ENCODE measurements at places on chromosomes 7 and 10.

GRCh38 chr7:913736-914520, 37.6 kb downstream of the GET4 start:
- no peak for DNase-seq

DNA sequence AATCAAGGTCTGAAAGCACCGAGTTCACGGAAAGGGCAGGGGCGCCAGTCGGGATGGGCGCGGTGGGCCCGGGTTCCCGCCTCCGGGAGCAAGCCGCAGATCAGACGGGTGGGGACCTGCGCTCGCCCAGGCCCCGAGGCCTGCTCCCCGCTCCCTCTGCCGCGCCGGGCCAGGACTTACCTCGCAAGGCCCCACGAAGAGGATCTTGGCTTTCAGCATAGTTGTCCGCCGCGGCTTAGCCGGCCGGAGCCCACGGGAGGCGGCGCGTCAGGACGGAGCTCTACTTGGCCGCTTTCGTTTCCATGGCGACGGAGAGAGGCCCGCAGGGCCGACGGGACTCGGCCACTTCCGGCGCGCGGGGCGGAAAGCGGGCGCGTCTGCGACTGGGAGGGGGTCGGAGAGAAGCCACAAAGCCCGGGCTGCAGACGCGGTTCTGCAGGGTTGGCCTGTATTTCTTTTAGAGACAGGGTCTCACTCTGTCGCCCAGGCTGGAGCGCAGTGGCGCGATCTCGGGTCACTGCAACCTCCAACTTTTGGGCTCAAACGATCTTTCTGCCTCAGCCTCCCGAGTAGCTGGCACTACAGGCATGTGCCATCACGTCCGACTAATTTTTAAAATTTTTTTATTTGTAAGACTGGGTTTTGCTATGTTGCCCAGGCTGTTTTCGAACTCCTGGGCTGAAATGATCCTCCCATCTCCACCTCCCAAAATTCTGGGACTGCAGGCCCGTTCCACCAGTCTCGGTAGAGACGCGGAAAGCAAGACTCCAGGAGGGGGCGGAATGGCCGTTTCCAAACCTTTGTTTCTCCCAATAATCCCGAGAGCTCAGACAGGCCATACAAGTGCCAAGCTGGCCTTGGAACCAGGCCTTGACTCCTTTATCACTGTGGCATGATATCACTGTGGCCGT, at the start of gene IFT22:
Gene IFT22, minus strand, starts transcription at position 322 of the 911 bp plus-strand sequence. Its CDS starts 103 bp downstream, at position 219.
- DNase-seq = peak; percentile 87

GRCh38 chr10:25575343-25575742, 358.7 kb upstream of the MYO3A start:
- DNase-seq = no peak

GRCh38 chr10:73480158-73480557, 15.7 kb downstream of the PPP3CB start:
- no peak for DNase-seq

GRCh38 chr7:141695803-141696289, 6.1 kb downstream of the DENND11 start:
- no peak for DNase-seq

DNA sequence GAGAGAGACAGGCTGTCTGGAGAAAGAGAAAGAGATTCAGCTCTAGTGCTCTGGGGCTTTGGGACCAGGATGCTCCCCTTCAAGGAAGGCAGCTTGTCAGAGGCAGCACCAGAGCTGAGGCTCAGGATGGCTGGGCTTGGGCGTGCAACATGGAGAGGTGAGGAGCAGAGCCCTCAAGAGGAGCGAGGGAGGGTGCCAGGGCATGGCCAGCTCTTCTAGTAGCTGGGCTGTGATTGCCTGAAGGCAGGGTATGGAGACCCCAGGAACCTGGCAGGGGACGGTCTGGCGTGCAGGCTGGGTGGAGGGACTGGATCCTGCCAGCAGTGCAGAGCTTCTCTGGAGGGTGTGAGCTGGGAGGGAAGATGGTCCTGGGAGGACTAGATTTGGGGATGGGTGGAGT, 40.2 kb downstream of the ANTXRL start:
- no peak for DNase-seq

DNA sequence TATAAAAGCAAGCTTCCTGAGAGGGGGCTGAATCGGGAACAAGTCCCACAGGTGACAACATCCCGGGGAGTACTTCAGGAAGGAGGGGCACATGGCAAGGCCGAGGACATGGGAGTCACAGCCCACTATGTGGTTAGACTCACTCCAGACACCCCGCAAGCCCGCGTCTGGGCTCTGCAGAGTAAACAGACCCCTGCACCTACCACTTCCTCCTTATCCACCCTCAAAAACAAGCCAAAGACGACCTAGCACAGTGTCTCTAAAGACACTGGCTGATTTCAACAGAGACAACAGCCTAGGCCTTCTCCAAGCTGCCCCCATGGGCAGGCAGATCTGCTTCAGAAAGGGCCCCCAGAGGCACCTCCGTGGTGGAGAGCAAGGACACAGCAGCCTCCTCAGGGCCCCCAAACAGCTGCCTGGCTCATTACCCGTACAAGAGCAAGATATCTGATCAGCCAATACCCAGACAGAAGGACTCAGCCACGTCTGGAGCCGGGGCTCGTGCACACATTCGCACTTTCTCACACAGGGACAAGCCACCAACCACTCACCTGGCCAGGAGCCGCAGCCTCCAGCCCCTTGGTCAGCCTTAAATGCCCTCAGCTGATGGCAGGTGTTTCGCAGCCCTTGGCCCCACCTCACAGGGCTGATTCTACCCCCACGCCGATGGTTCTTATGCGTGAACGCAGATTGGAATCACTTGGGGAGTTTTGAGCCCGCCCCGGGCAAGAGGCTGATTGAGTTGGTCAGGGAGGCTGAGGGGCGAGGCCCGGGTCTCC, 10.7 kb upstream of the KPNA7 start:
- DNase-seq = no peak

GRCh38 chr10:113965683-113966082, 78.0 kb upstream of the ADRB1 start:
- no peak for DNase-seq

Data from CD4-positive, alpha-beta T cell treated with Interleukin-15 for 4 hours (primary cell).